ENCODE measurements at places on chromosomes 12 and 14.

GRCh38 chr14:51430079-51430478 is 190.0 kb downstream of the TMX1 start:
- DNase-seq, result no peak

GRCh38 chr14:76779221-76780057 is 18.2 kb downstream of the VASH1 start:
- no peak for DNase-seq

- no peak for DNase-seq
Measured at GRCh38 chr12:109709401-109709991, 4.1 kb upstream of the FAM222A start.

- no peak for DNase-seq
Measured at GRCh38 chr14:30849354-30849753, 25.0 kb upstream of the COCH start.

GRCh38 chr14:53399057-53399456 is 245.9 kb upstream of the DDHD1 start:
- DNase-seq, result no peak

GRCh38 chr14:61872452-61872851 is 110.2 kb downstream of the SNAPC1 start:
- no peak for DNase-seq

GRCh38 chr14:92534932-92535643 is 21.5 kb downstream of the RIN3 start:
- no peak for DNase-seq

DNA sequence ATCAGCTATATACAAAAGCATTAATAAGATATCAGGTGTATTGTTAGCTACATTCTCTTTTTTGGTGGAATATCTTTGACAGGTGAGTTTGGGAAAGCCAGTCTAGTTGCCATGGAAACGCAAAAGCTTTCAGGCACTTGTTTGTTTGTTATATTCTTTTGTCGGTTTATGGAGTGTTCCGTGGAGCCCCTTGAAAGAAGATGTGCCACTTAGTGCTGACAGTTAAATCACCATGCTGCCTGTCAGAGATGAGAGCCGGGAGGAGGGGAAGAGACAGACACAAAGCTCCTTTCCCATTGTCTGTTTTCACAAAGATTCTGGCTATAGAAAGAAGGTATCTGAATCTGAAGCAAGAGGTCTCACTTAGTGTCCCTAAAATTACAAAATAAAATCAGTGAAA is 170.8 kb downstream of the SNAPC1 start:
- no peak for DNase-seq

- no peak for DNase-seq
Measured at GRCh38 chr14:22168092-22168955, 420.7 kb downstream of the DAD1 start.

DNA sequence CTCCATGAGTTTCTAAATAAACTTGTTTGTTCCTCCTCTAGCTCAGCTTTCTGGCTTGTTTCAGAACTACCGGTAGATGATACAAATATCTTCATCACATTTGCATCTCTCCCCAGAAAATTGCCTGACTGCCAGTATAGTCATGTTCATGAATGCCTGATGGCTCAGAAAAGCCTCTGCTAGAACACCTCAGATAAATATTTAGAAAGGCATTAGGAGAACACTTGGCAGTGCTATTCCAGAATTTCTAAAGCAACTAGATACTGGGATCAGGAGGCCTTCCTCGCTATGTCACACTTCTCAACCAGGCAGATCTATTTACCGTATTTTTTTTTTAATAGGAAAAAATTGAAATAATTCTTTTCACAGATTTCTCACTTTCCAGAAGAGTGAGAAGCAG is 32.3 kb upstream of the KRAS start:
- DNase-seq, result no peak

GRCh38 chr12:69921831-69922230 is 96.8 kb downstream of the MYRFL start:
- DNase-seq, result no peak

DNA sequence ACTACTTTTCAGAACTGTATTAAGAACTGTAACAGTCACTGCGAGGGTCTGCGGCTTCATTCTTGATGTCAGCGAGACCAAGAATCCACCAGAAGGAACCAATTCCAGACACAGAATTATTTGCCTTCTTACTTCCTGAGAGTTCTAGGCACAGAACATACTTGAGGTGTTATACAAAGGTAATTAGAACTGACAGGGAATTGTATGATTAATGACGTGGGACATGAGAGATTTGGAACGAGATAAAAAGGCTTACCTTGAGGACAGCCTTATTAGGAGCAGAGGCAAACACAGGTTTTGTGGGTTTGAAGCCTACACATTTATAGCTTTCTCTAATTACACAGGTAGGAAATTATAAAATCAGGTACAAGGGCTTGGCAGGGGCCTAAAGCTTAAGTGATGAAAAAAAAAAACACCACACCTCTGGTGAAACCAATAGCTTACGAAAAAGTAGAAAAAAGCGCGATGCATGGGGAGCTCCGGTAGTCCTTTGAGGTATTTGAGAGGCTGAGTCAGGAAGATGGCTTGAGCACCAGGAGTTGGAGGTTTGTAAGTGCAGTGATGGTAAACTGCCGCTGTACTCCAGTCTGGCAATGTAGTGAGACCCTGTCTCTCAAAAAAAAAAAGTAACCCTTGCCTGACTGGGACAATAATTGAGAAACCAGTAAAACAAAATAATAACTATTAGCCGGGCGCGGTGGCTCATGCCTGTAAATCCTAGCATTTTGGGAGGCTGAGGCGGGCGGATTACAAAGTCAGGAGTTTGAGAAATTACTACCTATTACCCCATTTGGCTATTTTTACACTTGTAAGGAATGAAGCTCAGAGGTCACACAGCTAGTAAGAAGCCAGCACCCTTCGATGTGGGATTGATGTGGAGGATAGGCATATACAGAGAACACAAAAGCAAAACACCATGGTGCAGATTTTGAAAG is 795 bp upstream of the ACOT2 start:
- DNase-seq, result no peak

DNA sequence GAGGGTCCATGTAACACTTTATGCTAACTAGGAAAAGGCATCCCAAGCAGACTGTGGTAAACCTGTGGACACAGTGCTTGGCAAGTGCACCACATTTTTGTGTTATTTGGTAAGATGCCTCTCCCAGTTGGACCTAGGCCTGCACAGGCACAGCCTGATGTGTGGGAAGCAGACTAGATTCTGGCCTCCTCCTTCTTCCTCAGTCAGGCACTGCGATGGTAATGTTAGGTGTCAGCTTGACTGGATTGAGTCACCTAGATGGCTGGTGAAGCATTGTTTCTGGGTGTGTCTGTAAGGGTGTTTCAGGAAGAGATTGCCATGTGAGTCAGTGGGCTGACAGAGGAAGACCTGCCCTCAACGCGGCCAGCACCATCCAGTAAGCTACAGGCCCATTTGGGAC is 25.3 kb upstream of the RHOJ start:
- DNase-seq, result no peak

GRCh38 chr12:97177481-97177880 is 270.4 kb downstream of the NEDD1 start:
- no peak for DNase-seq

DNA sequence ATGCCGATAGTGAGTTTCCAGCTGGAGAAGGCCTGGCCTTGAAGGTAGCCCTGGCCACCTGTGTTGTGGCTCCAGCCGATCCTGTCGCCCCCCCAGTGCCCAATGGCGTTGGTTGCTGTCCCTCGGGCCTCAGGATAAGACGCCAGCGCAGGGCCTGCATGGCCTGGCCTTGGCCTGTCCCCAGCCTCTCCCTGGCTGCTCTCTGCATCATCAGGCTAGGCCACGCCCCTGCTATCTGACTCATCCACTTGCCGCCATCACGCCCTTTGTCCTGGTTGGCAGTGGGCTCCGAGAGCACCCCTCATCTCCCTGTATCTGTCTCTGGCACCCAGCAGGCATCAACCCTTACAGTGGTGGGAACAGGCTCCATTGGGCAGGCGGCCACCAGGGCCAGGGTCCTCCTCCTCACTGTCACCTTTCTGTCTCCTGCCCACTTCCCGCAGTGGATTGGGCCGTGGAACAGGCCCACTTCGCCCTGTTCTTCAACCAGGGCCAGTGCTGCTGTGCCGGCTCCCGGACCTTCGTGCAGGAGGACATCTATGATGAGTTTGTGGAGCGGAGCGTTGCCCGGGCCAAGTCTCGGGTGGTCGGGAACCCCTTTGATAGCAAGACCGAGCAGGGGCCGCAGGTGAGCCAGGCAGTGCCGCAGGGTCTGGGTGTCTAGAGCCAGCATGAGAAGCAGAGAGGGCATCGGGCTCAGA is 25.6 kb downstream of the ALDH2 start:
- no peak for DNase-seq

DNA sequence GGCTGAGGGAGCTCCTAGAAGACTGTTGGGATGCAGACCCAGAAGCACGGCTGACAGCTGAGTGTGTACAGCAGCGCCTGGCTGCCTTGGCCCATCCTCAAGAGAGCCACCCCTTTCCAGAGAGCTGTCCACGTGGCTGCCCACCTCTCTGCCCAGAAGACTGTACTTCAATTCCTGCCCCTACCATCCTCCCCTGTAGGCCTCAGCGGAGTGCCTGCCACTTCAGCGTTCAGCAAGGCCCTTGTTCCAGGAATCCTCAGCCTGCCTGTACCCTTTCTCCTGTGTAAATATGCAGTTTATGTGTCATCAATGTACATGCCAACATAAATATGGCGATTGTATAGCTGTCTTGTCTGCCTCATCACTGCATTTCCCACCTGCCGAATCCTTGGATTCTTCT is 7.5 kb downstream of the AMHR2 start:
- no peak for DNase-seq

DNA sequence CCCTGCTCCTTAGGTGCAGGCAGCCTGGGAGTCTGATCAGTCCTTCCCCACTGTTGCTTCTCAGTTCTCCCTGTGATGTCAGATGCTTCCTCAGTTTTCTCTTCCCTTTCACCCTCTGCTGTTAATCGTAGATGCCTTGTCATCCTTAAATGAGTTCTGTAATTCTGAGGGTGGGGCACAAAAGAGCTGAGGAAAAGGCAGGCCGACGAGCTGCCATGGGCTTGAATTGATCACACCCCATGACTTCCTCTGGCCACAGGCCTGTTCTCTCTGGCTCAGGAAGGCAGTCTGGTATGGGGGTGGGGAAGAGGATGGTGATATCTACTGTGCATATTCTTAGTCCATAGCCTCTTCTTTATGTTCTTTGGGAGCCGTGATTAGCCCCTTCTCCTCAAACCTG is 5.2 kb upstream of the AP1G2 start:
- DNase-seq, result no peak

DNA sequence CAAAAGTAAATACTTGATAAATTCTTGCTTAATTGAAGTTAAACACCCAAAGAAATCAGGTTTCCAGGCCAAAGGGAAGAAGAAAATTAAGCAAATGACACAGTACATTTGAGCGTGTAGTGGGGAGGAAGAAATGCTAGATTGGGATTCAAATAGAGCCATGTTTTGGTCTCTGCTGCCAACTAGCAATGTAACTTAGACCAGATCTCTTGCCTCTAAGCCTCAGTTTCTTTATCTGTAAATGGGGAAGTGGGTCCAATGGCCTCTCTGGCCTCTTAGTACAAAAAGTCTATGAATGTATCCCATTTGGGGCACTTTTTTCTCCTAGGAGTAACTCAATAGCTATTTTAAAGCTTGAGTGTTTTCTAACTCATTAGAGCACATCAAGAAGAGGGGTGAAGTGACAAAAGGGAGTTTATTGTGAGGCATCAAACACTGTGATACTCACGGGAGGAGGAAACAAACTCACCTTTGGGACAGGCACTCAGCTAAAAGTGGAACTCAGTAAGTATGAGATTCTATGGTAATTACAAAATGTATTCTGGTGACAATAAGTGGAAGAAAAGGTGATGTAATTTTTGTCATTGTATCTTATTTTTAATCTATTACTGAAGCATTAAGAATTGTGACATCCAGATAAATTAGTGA is 55.8 kb downstream of the DAD1 start:
- no peak for DNase-seq

- DNase-seq, result no peak
Measured at GRCh38 chr12:33531261-33531660, 91.6 kb upstream of the SYT10 start.

Data from D721Med (cell line).